ENCODE measurements at places on chromosomes 3 and 15. TPM values are rescaled to one million over a fixed set of nuclear protein-coding genes. Genes with fewer than 3 reads are reported as not detected.

Gene ANKUB1
- total RNA-seq: not detected

Gene MYRIP
- total RNA-seq: not detected

Gene RHOV
- total RNA-seq: not detected

Gene RLBP1
- not detected for total RNA-seq

Gene RAB6B
- total RNA-seq: 1.2 TPM

Gene SOX2
- not detected for total RNA-seq

Gene PLCH1
- total RNA-seq: 0.17 TPM

Gene GP5
- 0.17 TPM for total RNA-seq

Gene KNG1
- not detected for total RNA-seq

Gene THSD4
- 31.3 TPM for total RNA-seq

Gene SLC25A20
- 18.5 TPM for total RNA-seq

Gene GNAT1
- not detected for total RNA-seq

Gene CEP19
- total RNA-seq: 2.8 TPM

Gene ATP13A5
- total RNA-seq: not detected

Gene CMTM6
- total RNA-seq: 58.6 TPM

Gene TGM5
- not detected for total RNA-seq

Gene DAZL
- total RNA-seq: not detected

Gene OR4F6
- total RNA-seq: not detected

Gene CHRNB4
- not detected for total RNA-seq

Gene MUSTN1
- not detected for total RNA-seq

Gene FBXL22
- 0.15 TPM for total RNA-seq

Gene CSPG4
- 130 TPM for total RNA-seq

Gene IL16
- 6.1 TPM for total RNA-seq

Gene IQCF5
- not detected for total RNA-seq

Gene SLC22A13
- total RNA-seq: 1.2 TPM

Gene IGF2BP2
- 36.8 TPM for total RNA-seq

Gene FXR1
- 238 TPM for total RNA-seq

Gene SLC38A3
- not detected for total RNA-seq

Gene COL7A1
- 22.5 TPM for total RNA-seq

Gene CCR4
- total RNA-seq: not detected

Gene TRH
- not detected for total RNA-seq

Gene SAMD7
- not detected for total RNA-seq

Gene GP9
- total RNA-seq: not detected

Gene ACSBG1
- total RNA-seq: under 0.01 TPM

Gene STRC
- total RNA-seq: 0.17 TPM

Gene IGSF10
- total RNA-seq: 1.3 TPM

Gene MYL3
- total RNA-seq: not detected

Gene TM6SF1
- total RNA-seq: 3.0 TPM

Gene PHC3
- total RNA-seq: 32.4 TPM

Gene C3orf20
- under 0.01 TPM for total RNA-seq

Gene GRAMD1C
- total RNA-seq: 7.1 TPM

Gene GOLGA8Q
- 1.5 TPM for total RNA-seq

Gene PROK2
- total RNA-seq: not detected

Gene CPNE9
- total RNA-seq: not detected

Gene SLC12A6
- 25.3 TPM for total RNA-seq

Gene ST8SIA2
- not detected for total RNA-seq

Gene SI
- not detected for total RNA-seq

Data from smooth muscle cell of trachea (primary cell).